Mammary epithelial cell (primary cell): ENCODE measurements at places on chromosomes 4 and X.

- DNase-seq, result no peak
These were observed 1.5 kb upstream of the MSX1 start for GRCh38 chr4:4857809-4858508.

GRCh38 chr4:10346023-10346422 lies 111.2 kb downstream of the ZNF518B start:
- DNase-seq, result peak; percentile 86

- peak; percentile 58 for DNase-seq
These were observed 6.7 kb upstream of the MSX1 start for GRCh38 chr4:4852591-4853362.

- no peak for DNase-seq
These were observed 1.2 kb upstream of the TRPC5 start for GRCh38 chrX:112083624-112084326.

DNA sequence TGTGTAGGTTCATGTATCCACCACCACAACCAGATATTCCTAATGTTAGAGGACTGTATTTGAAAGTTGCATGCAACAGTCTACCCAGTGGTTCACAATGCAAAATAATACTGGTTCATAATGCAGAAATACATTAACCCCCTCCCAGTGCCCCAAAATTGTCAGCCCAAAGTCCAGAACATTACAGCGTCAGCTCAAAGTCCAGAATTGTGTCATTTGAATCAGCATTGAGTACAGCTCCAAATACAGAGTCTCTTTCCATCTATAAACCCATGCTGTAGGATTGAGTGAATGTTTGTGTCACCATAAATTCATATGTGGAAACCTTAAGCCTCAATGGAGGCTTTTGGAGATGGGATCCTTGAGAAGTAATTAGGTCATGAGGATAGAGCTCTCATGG lies 54.0 kb downstream of the MCUB start:
- no peak for DNase-seq

- no peak for DNase-seq
These were observed 31.5 kb downstream of the NOP14 start for GRCh38 chr4:2931512-2932301.

GRCh38 chrX:72126539-72127140 lies 5.1 kb downstream of the RTL5 start:
- DNase-seq, result peak; percentile 76

DNA sequence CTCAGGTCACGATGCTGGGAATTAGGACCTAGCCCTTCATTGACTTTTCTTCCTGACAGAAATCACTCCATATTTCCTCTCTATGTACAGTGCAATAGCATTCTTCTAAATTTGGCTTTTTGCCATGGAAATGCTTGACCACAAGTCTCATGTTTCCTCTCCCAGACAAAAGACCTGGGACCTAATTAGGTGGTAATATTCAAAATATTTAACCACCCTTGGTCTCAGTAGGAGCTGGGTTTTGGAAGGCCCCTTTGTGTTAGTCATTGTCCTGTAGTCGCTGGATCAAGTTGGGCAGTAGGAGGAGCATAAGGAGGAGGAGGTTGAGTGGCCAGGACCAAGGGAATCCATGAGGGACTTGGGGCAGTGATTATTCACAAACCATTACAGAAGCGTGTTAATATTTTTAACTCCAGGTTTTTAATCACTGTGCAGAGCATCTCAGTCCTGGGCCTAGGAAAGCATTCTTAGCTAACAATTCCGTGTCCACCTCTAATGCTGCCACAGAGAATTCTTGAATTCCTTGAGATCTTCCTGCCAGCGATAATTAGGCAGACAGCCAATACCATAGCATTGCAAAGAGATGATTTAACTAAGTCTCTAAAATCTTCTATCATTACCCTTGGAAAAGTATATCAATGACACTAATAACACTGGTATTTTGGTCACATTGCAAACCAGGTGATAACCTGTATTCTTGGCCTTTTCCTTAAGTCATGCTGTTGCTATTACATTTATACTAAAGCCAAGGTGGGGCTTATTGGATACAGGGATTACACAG lies 25.0 kb upstream of the SHROOM4 start:
- peak; percentile 55 for DNase-seq

GRCh38 chrX:11533199-11533651 lies 132.5 kb downstream of the ARHGAP6 start:
- peak; percentile 64 for DNase-seq

- no peak for DNase-seq
These were observed 170.6 kb upstream of the EDNRA start for GRCh38 chr4:147310312-147310711.

DNA sequence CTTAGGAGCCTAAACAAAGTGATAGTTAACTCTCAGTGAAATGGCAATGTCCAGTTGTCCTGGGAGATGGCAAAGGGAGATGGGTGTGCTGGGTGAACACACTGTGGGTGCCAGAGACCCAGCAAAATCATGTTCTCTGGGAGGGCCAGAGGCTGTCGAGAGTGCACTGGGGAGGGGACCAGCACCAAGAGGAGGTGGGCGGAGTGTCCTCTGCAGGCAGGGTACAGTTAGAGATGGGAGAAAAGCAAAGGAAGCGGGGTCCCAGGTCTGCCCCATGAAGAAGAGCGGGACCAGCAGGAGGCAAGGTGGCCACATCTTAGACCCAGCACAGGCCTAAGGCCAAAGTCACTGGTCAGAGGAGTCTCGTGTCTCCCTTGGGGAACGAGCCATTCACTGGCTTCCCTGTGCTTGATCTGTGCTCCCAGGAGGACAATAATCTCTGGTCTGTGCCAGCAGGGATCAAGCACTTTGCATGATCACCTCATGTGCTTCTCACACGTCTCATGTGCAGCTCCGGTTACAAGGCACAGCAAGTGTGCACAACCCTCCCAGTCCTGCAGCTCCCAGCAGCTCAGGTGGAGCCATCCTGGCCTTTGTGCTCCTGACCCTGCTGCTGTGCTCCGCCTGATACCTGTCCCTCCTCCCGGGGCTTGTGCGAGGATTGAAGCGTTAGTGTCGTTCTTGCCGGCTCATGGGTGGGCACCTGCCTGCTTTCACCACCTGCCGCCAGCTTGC lies 100.9 kb downstream of the FAM53A start:
- no peak for DNase-seq

DNA sequence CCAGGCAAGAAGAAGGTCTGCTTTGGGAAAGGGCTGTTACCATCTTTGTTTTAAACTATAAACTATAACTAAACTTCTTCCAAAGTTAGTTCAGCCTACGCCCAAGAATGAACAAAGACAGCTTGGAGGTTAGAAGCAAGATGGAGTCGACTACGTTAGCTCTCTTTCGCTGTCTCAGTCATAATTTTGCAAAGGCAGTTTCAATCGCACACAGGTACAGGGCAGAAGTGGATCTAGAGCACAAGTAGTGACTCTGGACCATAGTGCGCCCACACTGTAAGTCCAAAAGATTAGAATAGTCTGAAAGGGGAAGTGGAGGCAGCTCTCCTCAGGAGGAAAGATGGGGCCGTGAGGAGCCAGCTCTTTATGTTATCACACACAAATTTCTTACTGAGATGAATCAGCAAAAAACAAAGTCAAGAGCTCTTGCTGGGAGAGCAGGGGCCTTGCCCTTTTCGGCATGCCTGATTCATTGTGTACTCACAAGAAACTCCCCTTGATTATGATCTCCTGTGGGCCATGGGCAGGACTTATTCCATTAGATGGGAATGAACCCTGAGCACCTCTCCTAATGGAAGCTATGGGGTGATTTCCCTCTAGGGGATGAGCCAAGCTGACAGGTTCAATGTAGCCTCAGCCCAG lies 58.6 kb downstream of the FUNDC1 start:
- DNase-seq, result peak; percentile 46

- DNase-seq, result no peak
These were observed 6.3 kb downstream of the ALG13 start for GRCh38 chrX:111687305-111687704.

DNA sequence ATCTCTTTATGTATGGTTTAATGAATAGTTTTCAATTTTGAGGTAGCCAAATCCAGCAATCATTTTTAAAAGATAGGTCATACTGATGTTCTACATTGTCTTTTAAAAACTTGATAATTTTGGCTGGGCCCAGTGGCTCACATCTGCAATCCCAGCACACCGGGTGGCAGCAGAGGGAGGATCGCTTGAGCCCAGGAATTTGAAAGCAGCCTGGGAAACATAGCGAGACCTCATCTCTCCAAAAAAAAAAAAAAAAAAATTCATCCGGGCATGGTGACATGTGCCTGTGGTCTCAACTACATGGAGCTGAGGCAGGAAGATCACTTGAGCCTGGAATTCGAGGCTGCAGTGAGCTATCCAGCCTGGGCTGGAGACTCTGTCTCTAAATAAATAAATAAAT lies 419.8 kb downstream of the GALNTL6 start:
- DNase-seq, result no peak

GRCh38 chr4:69497886-69498395 lies 2.2 kb upstream of the UGT2B4 start:
- no peak for DNase-seq

DNA sequence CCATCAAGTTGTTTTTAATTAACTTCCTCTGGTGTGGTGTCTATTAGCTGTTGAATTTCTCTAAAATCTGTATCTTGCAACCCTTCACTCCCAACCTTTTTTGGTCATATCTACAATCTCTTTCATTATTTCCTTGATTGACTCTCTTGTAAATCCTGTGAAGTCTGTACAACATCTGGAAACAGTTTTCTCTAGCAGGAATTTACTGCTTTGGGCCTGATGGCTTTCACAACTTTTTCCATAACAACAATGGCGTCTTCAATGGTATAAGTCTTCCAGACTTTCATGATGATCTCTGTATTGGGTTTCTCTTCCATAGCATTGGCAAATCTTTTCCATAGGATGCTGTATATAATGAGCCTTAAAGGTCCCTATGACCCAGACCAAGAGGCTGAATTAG lies 49.0 kb downstream of the TBC1D19 start:
- DNase-seq, result no peak

DNA sequence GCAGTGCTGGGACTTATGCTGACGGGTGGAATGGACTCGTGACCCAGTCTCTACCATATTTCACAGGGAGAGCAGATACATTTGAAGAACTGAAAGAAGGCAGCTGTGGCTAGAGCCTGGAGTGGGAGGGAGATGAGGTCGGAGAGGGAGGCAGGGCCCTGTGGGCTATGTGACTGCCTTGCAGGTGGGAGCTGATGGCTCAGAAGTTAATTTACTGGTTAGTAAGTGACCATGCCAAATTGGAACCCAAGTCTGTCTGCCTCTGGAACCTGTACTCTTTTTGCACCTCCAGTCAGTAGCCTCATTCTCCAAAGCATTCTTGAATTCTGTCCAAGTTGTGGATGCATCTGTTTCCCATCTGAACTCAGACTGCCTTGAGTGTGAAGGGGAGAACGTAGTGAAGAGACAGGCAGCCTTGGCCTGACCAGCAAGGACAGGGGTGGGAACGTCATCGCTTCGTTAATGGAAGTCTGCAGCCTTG lies 92.3 kb downstream of the REPS2 start:
- peak; percentile 20 for DNase-seq

- DNase-seq, result no peak
These were observed 57.1 kb downstream of the ELF4 start for GRCh38 chrX:130053236-130053635.

- no peak for DNase-seq
These were observed at the start of gene TEX13C for GRCh38 chrX:125319646-125320521. TEX13C (plus strand) TSS chrX:125319871; CDS start chrX:125320120, 249 bp downstream.

- DNase-seq, result peak; percentile 5
These were observed 382.0 kb downstream of the GABRG1 start for GRCh38 chr4:45741897-45742296.

- DNase-seq, result no peak
These were observed 19.2 kb upstream of the ADRA2C start for GRCh38 chr4:3746701-3747580.

GRCh38 chr4:1839282-1839681 lies 16.7 kb downstream of the LETM1 start:
- no peak for DNase-seq

DNA sequence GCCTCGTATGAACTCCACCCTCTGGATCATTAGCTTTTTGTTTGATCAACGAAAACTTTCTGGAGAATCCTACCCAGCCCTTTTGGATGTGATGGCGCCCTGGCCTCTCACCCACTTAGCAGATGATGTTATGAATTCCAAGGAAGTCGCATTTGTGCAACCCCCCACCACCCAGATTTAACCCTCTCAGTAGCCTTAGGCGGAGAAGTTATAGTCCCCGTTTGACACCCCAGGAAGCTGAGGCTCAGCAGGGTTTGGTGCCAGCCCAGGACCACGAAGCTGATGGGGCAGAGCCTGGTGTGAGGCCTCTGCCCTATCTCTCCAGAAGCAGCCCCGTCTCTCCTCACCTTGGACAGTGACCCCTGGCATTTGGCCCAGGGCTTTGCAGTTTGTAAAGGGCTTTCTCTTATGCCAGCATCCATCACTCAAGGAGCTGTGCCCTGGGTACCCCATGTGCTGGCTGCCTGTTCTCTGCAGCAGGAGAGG lies 1.0 kb downstream of the WFS1 start:
- DNase-seq, result no peak

DNA sequence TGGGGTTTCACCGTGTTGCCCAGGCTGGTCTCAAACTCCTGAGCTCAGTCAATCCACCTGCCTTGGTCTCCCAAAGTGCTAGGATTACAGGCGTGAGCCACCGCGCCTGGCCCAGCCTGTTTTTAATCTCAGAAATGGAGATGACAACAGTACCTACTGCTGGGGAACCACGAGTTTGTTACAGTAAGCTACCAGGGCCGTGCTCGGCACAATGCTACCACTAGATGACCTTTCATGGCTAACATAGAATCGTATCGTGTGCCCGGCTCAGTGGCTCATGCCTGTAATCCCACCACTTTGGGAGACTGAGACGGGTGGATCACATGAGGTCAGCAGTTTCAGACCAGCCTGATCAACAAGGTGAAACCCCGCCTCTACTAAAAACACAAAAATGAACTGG lies 90.8 kb upstream of the SLC34A2 start:
- DNase-seq, result no peak

- DNase-seq, result no peak
These were observed 16.2 kb upstream of the NAP1L5 start for GRCh38 chr4:88713782-88714181.

DNA sequence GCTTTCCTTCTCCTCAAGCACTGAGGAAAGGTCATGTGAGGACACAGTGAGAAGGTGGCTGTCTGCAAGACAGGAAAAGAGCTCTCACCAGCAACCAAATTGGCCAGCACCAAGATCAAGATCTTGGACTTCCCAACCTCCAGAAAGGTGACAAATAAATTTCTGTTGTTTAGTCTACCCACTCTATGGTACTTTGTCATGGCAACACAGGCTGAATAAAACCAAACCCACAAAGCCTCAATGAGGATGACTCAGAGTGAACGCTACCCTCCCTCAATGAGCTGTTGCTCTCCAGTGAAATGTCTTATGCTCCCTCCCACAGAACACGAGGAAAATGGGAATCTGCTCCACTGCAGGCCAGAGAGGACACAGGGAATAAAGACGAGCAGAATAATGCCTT lies 244.1 kb downstream of the RAB28 start:
- DNase-seq, result peak; percentile 68

- peak; percentile 90 for DNase-seq
These were observed 229.6 kb downstream of the PRDM5 start for GRCh38 chr4:120692964-120693363.
